Esophagus squamous epithelium (tissue), 5 donors: ENCODE measurements at places on chromosomes 3 and 15.

DNA sequence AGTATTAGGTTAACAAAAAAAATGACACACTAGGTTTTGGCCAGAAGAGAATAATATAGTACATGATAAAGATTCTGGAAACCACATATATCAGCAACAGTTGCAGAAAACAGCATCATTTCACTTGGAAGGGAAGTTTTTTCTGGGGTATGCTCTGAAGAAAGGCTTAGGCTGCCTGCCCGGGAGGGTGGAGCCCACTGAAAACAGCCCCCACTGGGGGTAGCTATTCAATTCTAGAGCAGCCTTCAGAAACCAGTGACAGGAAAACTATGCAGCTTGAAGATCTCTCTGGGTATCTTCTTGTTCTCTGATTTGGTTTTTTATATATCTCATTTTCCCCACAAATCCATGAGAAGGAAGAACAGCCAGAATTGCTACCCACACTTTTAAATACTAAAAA, 43.2 kb downstream of the ZMAT3 start:
- no peak for DNase-seq

- DNase-seq, result no peak
These were observed 9.8 kb downstream of the ONECUT1 start for GRCh38 chr15:52780172-52780980.

- no peak for DNase-seq
These were observed 41.0 kb upstream of the MANF start for GRCh38 chr3:51343918-51344687.

- DNase-seq, result no peak
These were observed 28.5 kb downstream of the OSTN start for GRCh38 chr3:191227541-191227940.

DNA sequence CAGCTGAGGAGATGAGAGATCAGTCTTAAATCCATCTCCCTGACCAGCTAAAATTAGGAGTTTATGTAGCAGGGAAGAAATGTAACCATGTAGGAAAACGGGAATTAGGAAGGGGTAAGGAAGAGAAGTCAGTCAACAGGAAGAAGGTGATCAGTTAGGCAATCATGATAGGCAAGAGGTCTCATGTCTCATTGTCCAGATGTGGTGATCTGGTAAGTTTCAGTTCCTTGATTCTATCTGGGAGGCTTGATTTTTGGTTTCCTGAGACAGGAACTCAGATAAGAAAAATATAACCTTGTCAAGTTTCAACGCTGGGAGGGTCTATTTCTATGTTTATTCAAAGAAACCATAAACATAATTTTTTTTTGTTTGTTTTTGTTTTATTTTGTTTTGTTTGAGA, 40.3 kb upstream of the TBC1D5 start:
- no peak for DNase-seq

DNA sequence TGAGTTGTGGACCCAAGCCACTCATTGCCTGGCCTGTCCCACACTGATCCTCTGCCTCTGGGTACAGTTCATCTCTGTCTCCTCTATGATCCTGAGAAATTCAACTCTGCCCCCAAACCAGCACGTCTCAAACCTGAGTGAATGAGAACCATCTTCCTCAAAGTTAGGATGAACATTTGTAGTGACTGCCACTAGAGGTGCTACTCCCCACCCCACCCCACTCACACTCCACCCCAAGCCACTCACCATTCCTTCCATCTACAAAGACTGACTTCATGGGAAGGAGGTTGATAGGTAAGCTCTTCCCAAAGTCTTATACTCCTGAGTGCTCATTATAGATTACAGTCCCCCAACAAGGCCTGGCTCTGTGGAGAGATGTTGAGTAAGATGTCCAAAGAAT, 43.8 kb downstream of the NEK10 start:
- no peak for DNase-seq

- no peak for DNase-seq
These were observed 15.7 kb downstream of the KCNAB1 start for GRCh38 chr3:156135921-156136638.

DNA sequence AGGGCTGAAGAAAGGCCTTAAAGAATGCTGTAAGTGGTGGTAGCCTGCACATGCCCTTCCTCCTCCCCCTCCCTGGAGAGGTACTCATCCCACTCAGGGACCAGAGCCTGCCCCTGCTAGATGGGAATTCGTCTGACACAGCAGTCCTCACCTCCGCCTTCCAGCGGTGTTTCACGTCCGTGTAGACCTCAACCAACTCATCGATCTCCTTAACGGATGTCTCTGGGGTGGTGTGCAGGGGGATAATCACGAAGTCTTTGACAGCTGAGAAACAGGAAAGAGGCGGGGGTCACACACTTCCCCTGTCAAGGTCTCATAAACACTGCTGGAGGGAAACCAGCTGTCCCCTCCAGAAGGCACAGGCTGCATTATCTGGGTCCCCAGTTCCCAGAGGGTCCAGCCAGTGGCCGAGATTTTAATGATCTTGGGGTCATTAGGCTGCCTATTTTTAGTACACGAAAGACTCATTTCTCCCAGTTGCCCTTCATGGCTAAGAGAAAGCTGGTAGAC, 9.9 kb downstream of the DNASE1L3 start:
- no peak for DNase-seq

DNA sequence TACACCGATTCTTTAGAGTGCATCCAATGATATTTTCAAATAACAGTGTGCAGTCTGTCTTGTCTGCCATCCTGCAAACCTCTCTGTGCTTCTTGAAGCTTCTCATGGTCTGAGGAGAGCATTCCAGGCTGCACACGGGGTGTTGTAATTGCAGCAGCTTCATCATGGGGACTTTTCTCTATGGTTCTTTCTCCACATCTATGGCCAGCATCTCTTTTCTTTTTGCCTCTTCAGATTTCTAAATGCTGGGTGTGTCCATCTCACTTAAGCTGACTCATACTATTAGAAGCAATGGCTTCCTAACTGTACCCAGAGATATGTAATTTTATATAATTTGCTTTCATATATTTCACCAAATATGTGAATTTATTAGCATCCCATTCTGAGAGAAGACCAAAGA, 63.8 kb upstream of the EPHB3 start:
- DNase-seq, result no peak

- no peak for DNase-seq
These were observed 199.9 kb upstream of the KCNMB2 start for GRCh38 chr3:178336336-178336735.

DNA sequence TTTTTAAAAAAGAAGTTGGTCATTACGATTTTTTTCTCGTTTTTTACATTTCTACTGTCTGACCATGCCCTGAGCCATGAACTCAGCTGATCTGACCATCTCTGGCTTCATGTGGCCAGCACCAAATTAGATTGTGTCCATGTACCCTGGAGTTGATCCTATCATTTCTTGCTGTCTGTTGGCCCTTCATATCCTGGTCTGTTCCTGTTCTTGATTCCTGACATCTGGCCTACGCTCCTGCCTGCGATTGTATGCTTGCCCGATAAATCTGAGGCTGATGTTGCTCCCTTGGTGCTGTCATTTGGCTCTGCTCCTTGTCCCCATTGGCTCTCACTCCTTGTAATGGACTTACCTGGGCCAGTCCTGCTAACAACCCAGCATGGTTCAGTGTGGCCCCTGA, 89.8 kb upstream of the IGSF10 start:
- DNase-seq, result no peak

DNA sequence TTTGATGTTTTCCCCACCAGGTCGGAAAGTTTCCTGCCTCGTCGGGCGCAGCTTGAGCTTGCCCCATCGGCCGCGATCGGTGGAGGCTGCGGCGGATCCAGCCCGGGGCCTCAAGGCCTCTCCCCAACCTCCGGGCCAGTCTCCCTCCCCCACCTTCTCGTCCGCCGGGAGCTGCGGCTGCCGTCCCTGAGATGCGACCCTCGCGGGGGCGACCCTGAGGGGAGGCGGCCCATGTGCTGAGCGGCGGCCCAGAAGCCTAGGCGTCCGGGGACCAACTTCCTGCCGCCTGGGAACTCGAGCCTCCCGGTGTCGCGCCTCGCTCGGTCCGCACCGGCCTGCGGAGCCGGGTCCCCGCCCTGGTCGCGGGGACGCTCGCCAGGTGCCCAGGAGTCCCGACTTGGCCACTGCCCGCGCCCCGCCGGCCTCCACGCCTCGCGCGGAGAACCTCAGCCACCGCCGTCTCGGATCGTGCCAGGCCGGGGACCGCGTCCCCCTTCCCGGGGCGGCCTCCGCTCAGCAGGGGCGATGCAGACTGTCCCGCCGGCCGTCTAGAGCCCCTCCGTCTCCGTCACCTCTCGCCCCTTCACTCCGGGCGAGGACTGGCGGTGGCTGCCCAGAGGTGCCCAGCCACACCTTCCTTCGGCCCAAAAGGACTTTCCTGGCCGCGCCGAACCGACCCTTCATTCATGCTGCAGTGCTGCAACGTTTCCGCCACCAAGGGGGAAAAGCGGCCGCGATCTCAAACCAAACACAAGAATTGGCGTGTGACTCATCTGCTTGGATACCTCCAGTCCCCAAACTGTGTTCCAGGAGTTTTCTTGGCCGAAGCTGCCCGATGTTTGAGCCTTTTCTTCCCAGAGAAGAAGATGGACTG, 656 bp downstream of the SLMAP start:
- DNase-seq, result no peak

DNA sequence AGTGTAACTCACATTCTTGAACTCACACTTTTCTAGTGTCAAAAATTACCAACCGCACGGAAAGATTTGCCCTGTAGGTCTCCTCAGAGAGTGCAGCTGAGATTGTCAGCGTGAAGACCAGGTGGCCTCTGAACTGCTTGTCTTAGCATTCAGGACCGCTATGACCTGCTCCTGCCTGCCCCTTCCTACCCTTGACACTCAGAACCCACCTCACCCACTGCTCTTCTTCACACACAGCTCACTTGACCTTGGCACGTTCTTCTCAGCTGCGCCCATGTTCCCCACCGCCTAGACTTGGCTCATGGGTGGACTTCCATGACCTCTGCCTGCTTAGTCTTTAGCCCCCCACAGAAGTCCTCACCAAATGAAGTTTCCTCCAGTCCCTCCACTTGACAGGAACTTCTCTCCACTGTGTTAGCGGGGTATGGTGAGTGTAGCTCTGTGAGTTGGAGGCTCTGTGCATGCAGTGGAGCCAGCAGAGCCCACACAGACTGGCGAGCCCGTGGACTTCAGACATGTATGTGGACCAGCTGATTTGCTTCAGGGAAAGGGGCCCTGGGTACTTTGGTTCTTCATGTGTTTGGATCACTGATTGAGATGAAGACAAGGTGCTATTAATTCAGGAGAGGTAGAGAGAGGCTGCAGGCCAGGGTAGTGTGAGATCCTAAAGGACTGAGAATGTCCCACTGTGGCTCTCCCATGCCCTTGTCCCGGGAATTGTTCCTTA, 221.3 kb downstream of the OPA1 start:
- DNase-seq, result no peak

- no peak for DNase-seq
These were observed 70.5 kb downstream of the GABRB3 start for GRCh38 chr15:26702381-26702780.

DNA sequence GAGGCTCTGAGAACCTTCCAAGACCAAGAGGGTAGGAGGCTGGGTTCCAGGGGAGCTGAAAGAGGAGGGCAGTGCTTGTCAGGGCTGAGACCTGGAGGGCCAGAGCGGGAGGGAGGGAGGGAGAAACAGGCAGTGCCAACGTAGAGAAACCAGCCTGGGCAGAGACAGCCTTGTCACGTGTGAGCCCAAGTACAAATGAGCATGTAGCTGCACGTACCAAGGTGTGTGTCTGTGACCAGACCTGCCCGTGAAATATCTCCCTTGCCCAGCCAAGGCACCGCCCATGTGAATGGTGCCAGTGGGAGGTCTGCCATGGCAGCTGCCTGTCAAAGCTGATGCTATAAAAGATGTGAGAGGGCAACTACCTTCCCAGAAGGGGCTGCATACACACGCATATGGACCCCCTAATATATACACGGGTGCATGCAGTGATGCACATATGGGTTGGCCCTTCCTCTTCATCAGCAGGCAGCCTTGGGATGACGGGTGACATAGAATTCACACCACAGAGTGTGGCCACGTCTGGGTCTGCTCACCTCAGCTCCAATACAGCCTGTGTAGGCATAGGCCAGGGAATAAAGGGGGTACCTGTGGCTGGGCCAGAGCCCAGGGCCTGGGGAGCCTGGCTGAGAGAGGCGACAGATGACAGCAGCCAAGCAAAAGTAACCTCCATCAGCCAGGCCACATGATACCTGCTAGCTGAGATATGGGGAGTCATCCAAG, 7.8 kb upstream of the CTDSPL start:
- no peak for DNase-seq

- DNase-seq, result no peak
These were observed 185.5 kb downstream of the NFKBIZ start for GRCh38 chr3:102034639-102035451.

- no peak for DNase-seq
These were observed 5.3 kb upstream of the TXNRD3 start for GRCh38 chr3:126659915-126660886.

DNA sequence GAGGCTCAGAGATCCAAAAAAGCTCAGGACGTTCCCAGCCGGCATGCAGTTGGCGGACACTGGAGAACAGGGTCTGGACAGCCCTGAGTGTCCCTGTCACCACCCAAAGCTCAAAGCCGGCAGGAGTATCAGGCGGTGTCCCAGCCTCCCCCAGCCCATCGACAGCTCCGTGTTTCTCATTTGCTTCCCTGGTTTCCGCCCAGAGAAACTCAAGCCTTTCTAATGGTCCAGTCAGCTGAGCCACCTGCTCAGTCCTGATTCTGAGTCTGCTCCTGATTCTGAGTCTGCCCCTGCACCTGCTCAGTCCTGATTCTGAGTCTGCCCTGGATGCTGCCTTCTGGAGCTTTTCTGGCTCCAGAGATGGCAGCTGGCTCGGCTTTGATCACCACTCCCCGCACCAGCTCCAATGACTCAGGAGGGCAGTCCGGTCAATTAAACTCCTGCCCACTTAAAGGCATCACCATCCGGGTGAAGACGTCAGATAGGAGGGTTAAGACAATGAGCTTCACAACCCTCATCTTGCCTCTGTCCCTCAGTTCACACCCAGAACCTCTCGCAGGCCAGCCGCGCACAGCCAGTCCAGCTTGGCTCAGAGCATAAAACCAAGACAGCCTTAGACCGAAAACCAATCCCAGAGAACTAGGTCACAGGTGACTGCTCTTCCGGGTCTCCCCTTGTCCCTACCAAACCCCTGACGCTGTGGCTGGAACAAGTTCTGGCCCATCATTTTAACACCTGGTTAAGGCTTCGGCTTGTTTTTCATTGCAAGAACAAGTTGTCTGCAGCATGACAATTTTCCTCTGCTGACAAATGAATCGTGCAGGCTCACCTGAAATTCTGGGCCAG, 6.8 kb downstream of the PCSK6 start:
- no peak for DNase-seq

GRCh38 chr15:99628374-99629001, 62.7 kb downstream of the MEF2A start:
- DNase-seq, result no peak
